Activated gamma-delta T cell (primary cell): ENCODE measurements at places on chromosomes 7 and 10.

DNA sequence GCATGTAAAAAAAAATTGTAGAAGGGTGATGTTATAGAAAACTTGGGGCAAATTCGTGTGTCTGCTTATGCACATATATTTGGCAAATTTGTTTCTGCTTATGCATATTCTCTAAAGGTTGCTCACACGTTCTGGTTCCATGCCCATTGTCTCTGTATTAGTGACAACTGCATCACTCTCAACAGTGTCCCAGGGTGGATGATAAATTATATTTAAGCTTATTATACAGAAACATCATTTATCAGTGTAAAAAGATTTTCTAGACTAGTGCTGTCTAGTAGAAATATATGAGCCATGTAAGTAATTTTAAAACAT is 4.1 kb downstream of the STK31 start:
- DNase-seq: no peak

- DNase-seq: no peak
Observed at GRCh38 chr7:19465861-19466260, 243.0 kb downstream of the POLR1F start.

DNA sequence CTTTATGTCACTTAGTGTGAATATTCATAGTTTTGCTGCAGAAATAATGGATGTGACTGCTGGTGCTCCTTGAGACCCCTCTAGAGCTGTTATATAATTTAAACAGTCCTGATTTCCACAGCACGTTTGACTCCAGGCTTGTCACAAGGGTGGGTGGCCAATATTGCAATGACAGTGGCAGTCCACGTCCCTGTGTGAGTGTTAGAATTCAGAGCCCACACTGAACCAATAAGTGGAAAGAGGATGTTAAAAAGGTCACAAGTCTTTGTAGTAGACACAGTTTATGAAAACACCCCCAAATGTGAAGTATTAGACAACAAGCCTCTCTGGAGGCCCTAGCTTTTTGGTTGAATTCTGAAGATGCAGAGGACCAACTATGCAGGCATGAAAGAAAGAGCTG is 2.0 kb downstream of the PPP1R17 start:
- no peak for DNase-seq

DNA sequence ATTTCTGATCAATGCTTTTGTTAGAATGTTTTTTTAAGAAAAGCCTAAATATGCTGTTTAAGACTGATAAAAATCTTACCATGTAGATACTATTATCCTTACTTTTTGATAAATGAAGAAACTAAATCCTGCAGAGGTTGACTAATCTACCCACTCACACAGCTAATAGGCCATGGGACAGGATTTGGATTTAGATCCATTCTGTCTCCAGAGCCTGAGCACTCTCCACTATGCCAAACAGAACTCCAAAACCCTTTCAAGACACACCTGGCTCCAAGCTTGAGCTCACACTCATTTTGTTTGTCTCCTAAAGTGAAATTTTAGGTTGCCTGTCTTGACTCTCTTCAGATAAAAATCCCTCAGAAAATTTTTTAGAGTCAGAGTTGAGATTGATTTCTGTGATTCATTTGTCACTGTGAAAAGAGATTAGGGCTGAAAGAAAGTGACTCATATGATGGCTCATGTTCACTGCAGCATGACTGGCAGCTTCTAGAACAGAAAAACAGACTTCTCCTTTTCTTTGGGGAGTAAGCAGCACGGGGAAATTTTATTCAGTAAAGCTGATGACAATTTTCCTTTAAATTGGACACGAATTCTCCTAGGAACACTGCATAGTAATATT is 132.3 kb upstream of the POT1 start:
- DNase-seq: no peak

DNA sequence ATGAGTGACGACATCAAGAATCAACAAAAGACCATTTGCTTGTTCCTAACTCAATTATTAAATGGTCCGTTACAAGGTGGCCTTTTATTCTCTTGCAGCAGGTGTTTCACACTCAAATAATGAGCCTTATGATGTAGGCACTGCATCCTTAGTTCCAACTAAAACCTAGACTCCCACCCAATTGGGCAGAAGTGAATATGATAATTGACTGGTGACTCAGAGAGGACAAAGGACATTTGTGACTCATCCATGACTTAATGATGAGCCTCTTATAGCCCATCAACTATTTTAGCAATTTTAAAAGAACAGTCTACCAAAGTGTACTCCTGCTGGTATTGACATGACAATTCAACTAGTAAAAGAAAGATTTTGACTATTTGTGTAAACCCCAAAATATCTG is 1027.8 kb upstream of the PHF14 start:
- no peak for DNase-seq

GRCh38 chr10:12643279-12643678 is 293.9 kb downstream of the CAMK1D start:
- DNase-seq: no peak

GRCh38 chr10:10497245-10497644 is 520.4 kb upstream of the CELF2 start:
- DNase-seq: no peak

- DNase-seq: no peak
Observed at GRCh38 chr7:139660317-139661042, 117.3 kb downstream of the HIPK2 start.

- no peak for DNase-seq
Observed at GRCh38 chr10:124728071-124728829, 15.9 kb downstream of the FAM53B start.

GRCh38 chr10:123678376-123678775 is 12.2 kb downstream of the GPR26 start:
- no peak for DNase-seq

DNA sequence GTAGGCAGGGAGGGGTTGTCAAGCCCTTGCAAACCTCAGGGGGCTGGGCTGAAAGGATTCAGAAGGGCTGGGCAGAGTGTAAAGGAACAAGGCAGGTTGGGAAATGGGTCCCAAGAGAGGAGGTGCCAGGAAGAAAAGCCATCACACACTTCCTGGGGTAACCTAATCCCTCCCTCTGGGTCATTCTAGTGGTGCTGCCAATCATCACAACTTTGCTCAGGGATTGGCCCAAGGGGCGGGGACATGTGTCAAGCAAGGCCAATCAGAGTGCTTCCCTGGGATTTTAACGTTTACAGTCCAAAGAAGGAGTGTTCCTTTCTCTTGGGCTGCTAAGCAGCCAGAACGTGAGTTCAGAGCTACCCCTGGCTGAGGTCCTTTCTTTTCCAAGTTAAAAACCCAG is 57.1 kb upstream of the NPTX2 start:
- no peak for DNase-seq
